HFFc6 (cell line): ENCODE measurements at places on chromosomes 3 and 15.

DNA sequence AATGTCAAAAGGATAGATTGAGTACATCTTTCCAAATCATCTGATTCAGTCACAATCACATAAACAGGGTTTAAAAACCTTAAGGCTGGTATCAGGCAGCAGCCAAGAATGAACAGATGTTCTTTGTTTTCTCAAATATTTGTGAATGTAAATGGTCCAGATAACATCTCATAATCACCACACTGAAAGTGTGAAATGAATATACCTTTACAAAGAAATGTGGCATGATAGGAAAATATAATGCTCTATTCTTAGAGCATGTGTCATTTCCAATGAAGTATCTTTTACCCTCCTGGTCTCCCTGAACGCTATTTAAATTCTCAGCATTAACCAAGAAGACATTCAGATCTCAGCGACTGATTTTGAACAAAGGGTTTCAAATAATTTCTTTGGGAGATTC is 8.8 kb upstream of the ACTC1 start:
- DNase-seq, result no peak

DNA sequence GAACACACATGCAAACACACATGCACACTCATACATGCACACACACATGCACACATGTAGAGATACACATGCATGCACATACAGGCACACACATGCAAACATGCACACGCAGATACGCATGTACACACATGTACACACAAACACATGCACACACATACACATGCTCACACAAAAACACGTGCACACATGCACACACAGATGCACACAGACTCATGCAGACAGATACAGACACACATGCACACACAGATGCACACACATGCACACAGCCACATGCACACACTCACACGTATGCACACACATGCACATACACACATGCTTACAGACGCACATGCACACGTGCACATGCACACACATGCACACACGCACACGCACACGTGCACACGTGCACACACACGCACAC is 37.3 kb upstream of the ALG1L2 start:
- DNase-seq, result no peak

DNA sequence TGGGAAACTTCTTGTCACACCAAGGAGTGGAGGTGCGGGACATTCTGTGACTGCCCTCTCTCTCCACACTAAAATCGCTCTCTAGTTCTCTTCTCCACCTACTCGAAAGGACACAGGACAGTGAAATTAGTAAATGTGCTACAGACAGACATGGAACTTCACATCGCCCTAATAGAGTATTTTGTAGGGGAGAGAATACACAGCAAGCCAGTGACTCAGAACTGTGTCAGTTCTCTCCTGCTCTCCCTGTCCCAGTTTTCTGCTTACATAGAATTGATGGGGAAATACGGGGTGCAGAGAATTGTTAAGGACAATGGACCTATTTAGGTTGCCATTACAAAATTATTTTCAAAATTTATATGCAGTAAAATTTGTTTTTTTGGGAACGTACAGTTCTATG is 159.6 kb upstream of the GADL1 start:
- no peak for DNase-seq

- DNase-seq, result no peak
Observed at GRCh38 chr3:179432451-179432850, 18.8 kb downstream of the GNB4 start.
